IPS DF 6.9 (cell line): ENCODE measurements at places on chromosomes 6 and 20.

- DNase-seq, result no peak
These were observed 77.9 kb upstream of the PAK5 start for GRCh38 chr20:9916761-9917160.

DNA sequence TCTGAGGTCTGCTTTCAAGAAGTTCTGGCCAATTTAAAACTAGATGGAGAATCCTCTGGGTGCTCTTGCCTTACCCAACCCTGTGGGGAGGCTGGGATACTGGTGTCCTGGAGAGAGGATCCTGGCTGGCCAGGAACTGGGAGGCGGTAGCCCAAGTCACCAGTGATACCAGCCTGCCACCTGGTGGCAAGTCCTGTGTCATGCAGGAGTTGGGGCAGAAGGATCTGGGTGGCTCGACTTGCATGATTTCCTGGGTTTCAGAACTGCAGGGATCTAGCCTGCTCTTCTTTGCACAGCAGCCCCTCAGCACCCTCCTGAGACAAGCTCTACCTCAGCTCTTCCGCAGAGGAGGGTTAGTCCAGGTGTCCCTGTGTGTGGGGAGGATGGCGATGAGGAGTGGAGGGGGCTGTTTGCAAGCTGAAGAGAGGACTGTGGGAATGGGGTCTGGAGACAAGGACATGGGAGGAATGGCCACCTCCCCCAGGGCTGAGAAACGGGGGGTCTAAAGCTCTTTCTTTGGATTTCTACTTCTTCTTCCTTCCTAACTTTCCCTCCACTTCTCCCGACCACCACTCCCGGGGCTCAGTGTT, 4.2 kb downstream of the KCNK17 start:
- DNase-seq, result peak; percentile 61

DNA sequence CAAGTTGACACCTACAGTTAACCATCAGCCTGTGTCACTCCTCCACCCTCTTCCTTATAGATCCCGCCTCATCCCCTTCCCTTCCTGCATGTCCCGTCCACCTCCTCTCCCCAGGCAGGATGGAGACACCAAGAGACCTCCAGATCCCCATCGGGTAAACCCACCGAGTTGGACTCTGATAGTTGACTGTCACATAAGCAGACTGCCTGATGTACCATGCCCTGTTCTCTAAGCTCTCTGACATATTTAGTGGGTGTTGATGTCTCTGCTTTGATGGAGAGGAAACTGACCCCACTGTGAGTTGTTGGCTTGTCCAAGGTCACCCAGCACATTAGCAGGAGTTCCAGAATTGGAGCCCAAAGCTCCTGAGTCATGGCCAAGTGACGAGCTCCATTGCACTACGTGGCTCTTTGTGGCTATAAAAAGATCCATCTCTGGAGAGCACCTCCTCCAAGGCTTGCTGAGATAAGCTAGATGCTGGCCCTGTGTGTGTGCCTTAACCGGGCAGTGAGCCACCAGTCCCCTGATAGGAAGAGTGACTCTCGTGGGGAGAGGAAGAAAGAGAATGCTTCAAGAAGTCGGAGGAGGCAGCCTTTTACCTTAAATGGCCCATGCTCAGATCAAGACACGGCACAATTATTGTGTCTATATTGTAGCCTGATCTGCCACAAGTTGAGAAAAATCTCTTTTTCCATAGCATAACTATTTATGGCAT, 236.0 kb upstream of the ECI2 start:
- DNase-seq, result no peak

DNA sequence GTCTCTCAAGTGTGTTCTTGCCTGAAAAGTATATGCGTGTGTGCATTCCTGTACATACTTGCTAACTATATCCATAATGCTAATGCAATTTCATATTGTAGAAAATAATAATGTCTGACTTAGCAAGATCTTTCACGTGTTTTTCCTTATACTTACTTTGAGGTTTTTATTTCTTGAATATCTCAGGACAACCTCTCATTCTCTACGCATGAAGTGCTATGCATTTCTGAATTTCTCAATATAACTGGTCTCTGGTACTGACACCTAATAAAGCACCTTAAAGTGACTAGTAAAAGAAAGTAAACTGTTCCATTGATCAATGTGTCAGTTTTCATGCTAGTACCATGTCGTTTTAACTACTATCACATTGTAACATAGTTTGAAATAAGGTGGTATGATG, 589.9 kb upstream of the ADGRB3 start:
- no peak for DNase-seq

GRCh38 chr20:37383229-37383989, 37.5 kb downstream of the SRC start:
- no peak for DNase-seq

GRCh38 chr6:147716434-147716833, 207.9 kb downstream of the SAMD5 start:
- DNase-seq, result no peak

- no peak for DNase-seq
These were observed 638.5 kb downstream of the EPM2A start for GRCh38 chr6:145096846-145097245.

DNA sequence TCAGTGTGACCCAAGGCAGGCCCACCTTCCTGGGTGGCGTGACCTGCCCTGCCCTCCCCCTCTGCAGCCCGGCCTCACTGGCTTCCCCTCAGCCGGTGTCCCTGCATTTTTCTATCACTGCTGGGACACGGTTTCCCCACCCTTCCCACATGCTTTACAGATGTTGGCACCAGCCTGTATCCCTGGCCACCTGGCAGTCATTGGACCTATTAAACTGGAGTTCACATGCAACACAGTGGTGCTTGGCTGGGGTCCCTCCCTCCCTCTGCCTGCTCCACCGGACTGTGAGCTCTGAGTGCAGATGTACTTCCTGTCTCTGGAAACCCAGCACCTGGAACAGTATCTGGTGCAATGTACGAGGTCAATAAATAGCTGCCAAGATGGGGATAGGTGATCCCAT, 25.5 kb upstream of the STX16 start:
- no peak for DNase-seq

GRCh38 chr6:107991772-107992550, 34.0 kb upstream of the SEC63 start:
- no peak for DNase-seq

GRCh38 chr20:41734506-41734945, 116.3 kb upstream of the CHD6 start:
- DNase-seq, result peak; percentile 63

- no peak for DNase-seq
These were observed 982 bp downstream of the MMUT start for GRCh38 chr6:49462071-49462470.

DNA sequence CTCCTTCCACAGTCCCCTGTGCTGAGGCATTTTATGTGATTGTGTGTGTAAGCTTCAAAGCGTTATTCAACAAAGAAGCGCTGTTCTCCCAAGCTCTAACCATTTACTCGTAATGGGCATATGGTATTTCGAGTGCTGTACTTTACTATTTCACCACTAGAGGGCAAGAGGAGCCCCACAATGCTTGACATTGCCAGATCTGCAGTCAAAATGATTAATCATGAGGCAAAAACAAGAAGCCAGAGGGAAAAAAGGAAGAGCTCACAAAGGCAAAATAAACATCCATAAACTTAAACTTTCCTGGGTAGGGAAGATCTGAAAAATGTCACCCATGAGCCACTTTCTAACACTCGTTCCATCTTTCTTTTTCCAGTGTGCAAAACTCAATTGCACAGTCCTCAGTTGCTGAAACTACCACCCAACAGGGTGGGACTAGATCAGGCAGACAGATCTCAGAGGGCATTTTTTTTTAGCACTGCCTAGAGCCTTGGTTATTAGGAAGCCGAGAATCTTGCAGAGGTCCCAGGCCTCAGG, 215.0 kb upstream of the PLCB4 start:
- peak; percentile 45 for DNase-seq

DNA sequence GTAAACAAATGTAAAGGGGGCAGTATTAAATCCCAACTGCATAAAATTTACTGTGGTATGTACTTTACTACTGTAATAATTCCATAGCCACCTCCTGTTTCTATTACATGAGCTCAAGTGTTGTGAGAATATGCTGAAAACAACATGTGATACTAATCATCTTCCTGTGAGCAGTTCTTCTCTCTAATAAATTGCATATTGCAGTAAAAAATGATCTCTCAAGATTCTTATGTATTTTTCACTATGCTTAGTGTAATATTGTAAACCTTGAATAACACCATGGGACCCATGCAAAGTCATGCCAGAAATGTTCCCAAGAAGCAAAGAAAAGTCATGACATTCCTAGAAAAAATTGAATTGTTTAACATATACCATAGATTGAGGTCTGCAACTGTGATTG, 133.0 kb upstream of the ATXN1 start:
- DNase-seq, result no peak

GRCh38 chr6:127606131-127606562, 29.2 kb downstream of the C6orf58 start:
- peak; percentile 35 for DNase-seq

DNA sequence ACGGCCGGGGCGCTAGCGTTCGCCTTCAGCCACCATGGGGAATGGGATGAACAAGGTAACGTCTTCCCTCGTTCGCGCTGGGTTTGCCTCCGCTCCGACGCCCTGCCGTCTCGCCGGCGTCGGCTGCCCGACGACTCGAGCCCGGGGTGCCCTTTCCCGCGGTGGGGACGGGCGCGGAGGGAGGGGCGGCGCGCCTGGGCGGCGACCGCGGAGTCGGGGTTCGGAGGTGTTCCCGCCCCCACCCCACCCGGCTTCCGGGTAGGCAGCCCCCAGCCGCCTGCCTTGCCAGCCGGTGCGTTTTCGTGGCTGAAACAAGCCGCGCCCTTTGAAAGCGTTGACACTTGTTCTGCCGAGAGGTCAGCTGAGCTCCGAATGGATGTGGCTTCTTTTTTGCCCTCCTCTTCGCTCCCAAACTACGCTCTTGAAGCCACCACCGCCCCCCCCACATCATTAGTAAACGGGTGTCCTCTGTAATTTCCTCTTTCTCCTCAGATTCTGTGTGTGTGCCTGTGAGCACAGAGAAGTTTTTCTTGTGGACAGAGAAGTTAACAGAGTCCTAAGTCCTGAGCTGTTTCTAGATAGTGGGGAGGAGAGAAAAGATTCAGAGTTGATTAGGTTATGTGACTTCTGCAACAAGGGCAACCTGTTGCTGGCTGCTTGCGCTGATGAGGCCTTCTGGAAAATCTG, 362 bp downstream of the DUSP22 start:
- DNase-seq, result no peak

DNA sequence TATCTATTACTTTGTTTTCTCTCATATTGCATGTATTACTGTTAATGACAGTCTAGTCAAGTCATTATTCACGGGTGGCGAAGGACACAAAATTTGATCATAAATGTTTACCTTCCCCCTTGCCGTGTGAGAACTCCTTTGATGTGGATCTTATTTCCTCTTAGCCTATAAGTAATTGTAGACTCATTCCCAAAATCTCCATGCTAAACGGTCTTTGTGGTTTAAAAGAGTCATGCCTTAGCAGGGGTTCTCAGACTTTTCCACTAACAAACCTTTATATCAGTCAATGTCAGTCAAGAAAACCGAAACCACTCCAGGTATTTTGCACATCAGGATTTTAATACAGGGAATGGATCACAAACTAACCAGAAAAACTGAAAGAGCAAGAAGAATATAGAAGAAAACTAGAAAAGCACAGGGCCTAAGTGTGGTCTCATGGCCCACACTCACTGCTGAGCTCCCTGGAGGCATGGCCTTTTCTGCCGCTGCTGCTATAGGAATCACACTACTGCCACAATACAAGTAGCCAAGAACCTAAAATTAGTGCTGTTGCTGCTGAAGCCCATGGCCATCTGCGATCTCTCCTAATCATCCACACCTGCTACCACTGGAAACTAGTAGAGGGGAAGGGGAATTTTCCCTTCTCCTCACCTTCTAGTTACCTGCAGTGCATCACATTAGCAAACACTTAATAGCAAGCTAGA, 186.0 kb upstream of the POU3F2 start:
- no peak for DNase-seq

- no peak for DNase-seq
These were observed 509.3 kb upstream of the CITED2 start for GRCh38 chr6:139883776-139884175.

- DNase-seq, result no peak
These were observed 171.2 kb upstream of the BMP5 start for GRCh38 chr6:56046576-56046975.

DNA sequence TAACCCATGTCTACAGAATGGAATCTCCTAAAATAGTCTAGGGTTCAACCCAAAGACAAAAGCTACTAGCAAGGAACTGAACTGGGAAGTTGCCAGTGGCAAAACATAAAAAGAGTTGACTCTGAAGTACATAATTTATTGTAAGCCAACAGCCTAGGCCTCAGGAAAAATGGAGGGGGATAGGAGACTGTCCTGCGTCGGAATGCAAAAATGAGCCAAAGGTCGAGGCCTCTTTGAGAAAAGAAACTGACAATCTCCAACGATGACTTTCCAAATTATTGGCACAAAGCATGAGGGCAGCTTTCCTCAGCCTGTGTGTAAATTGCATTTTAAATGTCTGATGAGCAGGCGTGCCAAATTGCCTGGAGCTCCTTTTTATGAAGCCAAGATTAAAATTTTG, 2.1 kb downstream of the COL12A1 start:
- no peak for DNase-seq

DNA sequence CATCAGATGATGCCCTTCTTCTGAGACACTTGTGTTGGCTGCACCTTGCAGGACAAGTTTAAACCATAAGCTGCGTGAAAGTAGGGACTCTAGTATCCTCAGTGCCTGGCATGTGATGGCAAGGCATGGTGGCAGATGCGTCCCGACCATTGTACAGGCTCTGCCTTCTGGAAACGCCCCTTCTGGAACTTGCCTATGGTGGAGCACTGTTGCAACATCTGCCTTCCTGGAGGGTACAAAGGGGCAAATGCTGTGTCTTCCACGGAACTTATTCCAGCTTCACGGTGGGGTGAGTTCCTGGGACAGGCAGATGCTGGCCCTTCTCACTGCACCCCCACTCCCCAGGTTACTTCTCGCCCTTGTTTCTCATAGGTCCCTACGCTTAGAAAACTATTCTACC, 232.8 kb downstream of the THBS2 start:
- no peak for DNase-seq

GRCh38 chr6:3723966-3724365, 27.5 kb downstream of the PXDC1 start:
- DNase-seq, result no peak

DNA sequence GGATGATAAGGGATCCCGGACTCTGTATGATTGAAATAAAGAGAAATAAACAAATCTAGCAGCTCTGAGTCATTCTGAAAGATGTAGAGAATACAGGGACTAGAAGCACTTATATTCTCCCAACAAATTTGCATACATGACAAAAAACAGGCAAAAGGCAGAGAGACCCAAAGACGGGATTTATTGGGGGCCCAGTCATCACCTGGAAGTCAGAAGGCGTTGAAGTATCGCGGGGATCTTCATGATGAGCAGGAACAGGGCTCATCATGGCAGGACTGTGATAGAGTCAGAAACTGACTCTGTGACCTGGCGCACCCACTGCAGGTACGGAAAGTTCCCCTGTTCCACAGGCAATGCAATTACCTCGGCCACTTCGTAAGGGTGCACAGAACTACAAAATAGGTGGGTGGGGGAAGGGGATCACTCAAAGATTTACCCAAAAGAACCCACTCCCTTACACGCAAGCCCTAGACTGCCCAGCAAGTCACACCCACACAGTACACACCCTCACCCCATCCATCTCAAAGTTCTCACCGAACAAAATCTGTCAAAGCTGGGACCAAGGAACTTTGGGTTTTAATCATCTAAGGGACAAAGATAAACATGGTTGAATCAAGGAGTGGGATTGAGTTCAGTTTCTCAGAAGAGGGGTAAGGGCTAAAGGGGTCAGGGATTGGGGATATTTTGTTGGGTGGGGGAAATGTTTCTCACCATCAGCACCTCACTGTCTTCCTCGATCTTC, 1.4 kb downstream of the CUTA start:
- DNase-seq, result no peak
